ENCODE measurements at places on chromosomes 6 and 20. TPM values are rescaled to one million over a fixed set of nuclear protein-coding genes. Genes with fewer than 3 reads are reported as not detected.

LINC00237 gene
- not detected for total RNA-seq

CFB gene
- not detected for total RNA-seq

SYTL3 gene
- 22.2 TPM for total RNA-seq

ZBTB12 gene
- 2.5 TPM for total RNA-seq

WFDC10B gene
- not detected for total RNA-seq

LST1 gene
- 13.6 TPM for total RNA-seq

IMPG1 gene
- total RNA-seq: not detected

TENT5A gene
- total RNA-seq: 5.8 TPM

NKX2-4 gene
- total RNA-seq: not detected

WDR27 gene
- 82.8 TPM for total RNA-seq

SNAP25 gene
- total RNA-seq: not detected

CLIC5 gene
- 18.4 TPM for total RNA-seq

HRH3 gene
- not detected for total RNA-seq

SLC22A1 gene
- total RNA-seq: 0.93 TPM

WFDC12 gene
- not detected for total RNA-seq

DPPA5 gene
- not detected for total RNA-seq

SLC24A3 gene
- total RNA-seq: not detected

SDC4 gene
- total RNA-seq: 3.9 TPM

SNAP91 gene
- not detected for total RNA-seq

LIN28B gene
- not detected for total RNA-seq

GABRR1 gene
- total RNA-seq: not detected

BPHL gene
- 11.9 TPM for total RNA-seq

SCRT2 gene
- not detected for total RNA-seq

CLDN20 gene
- not detected for total RNA-seq

TRIM38 gene
- total RNA-seq: 37.7 TPM

GLP1R gene
- total RNA-seq: not detected

CCDC167 gene
- 27.8 TPM for total RNA-seq

PAK5 gene
- total RNA-seq: not detected

ITPA gene
- total RNA-seq: 46.8 TPM

SEMG1 gene
- total RNA-seq: not detected

CAGE1 gene
- total RNA-seq: 0.17 TPM

RIPOR3 gene
- total RNA-seq: not detected

COX4I2 gene
- not detected for total RNA-seq

ZNF391 gene
- 3.7 TPM for total RNA-seq

HSPA1L gene
- 8.3 TPM for total RNA-seq

FAM209B gene
- 2.2 TPM for total RNA-seq

MLN gene
- total RNA-seq: not detected

HLA-DQA2 gene
- not detected for total RNA-seq

SIRPG gene
- total RNA-seq: 32.4 TPM

NFKBIL1 gene
- total RNA-seq: 9.8 TPM

MACROD2 gene
- total RNA-seq: not detected

SLPI gene
- total RNA-seq: not detected

All from CD4-positive, alpha-beta memory T cell (primary cell).